CD8-positive, alpha-beta T cell (primary cell): ENCODE measurements at places on chromosomes 3 and 15.

DNA sequence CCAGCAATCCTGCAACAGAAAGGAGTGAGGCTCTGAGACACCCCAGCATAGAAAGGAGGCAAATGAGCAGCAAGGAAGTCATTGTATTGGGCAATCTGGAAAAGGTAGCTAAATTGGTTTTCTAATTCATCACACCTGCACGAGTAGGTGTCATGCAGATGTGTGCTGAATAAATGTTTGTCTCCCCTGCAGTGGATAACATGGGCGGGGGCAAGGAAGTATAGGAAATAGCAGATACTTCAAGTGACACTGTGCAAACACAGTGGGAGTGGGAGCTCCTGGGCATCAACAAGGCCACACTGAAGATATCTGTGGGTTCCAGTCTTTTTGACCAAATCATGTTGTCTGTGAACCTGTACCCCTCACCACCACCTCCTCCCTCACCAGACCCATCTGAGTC lies 14.4 kb upstream of the HTR3E start:
- no peak for DNase-seq

DNA sequence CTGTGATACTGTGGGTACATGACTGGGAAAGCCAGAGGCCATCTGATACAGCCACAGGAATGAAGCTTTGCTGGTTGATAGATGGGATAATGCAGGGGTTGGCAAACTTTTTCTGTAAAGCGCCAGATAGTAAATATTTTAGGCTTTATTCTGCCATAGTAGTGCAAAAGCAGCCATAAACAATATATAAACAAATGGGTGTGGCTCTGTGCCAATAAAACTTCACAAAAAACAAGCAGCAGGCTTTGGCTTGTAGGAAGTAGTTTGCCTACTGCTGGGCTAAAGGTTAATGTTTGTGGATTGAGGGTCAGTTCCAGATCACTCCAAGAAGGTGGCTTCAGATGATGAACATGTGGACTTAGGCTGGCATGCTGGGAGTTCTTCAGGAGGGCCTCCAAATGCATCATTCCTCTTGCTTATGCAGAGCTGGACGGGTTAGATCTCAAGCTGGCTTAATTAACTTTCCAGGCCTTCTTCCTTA lies 305.7 kb downstream of the RPLP1 start:
- no peak for DNase-seq

DNA sequence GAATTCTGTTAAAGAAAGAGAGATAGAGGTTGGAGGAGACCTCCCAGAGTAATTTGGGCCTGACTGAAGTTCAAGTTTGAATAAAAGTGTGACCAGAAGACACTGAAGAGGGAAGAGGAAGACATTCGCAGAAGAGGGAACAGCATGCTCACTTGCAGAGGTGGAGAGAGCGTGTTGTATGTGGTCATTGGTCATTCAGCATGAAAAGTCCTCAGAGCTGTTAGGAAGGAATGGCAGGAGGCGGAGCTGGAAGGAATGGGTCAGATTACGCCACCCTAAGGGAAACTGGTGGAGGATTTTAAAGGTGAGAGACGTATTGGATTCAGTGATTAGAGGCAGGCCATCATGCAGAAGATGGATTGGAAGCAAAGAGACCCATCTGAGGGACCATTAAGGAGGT lies 41.6 kb downstream of the IQCH start:
- DNase-seq: no peak

DNA sequence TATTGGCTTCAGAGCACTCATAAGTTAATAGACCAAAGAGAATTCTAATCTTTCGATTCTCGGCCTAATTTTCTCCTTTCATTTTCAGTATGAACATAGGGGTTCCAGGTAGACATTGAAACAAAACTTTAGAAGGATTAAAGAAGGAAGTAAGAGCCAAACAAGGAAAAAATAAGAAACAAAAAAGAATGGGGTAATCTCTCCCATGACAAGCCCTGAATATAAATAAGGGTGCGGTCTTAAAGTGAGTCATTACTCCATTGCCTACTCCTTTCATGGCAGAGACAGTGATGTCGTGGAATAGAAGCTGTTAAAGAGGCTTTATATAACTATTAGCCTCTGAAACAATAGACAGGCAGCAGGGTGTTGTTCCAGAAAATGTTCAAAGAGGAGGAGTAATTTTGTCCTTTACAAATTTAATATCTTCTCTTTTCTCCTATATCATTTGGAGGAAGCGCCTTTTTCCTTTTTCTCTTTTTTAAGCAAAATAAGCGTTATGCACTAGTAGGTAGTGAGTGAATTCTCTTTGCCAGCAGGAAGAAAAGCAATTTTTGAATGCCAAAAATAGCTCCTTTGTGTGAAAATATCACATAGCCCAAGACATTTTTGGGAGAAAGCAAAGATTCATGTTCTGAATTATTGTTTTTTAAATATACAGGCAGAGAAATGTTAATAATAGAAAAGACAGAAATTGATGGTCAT lies 607.9 kb upstream of the KCNMB2 start:
- no peak for DNase-seq

GRCh38 chr15:72562386-72562785 lies 88.3 kb downstream of the ARIH1 start:
- DNase-seq: no peak

GRCh38 chr3:127454051-127454450 lies 136.5 kb downstream of the TPRA1 start:
- DNase-seq: no peak

GRCh38 chr15:82802497-82802896 lies 3.4 kb downstream of the FSD2 start:
- no peak for DNase-seq

- no peak for DNase-seq
Measured at GRCh38 chr3:72702390-72702789, 145.9 kb downstream of the SHQ1 start.

- DNase-seq: no peak
Measured at GRCh38 chr3:31027191-31027761, 132.8 kb upstream of the GADL1 start.

DNA sequence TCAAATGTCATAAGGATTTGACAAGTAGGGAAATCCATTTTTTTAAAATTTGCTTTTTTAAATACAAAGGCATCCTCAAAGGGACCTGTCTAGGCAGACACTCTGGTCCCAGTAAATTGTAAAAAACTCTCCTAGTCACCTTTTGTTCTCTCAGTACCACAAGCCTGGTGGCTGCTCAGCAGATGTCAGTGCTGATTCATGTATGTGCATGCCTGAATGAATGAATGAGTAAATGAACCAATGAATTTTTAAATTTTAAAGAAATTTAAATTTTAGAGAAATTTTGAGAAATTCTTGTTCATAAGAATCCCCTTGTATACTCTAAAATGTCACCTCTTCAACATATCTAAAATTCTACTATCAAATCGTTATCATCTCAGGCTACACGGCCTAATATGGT lies 199.5 kb downstream of the TLE3 start:
- DNase-seq: no peak

DNA sequence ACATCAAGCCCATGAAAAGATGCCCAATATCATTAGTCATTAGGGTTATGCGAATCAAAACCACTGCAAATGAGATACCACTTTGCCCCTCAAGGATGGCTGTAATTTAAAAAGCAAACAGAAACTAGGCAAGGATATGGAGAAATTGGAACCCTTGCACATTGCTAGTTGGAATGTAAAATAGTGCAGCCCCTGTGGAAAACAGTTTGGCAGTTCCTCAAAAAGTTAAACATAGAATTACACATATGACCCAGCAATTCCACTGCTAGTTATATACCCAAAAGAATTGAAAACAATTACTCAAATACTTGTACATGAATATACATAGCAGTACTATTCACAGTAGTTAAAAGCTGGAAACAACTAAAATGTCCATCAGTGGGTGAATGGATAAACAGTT lies 186.8 kb upstream of the CGNL1 start:
- no peak for DNase-seq

- no peak for DNase-seq
Measured at GRCh38 chr3:129424185-129424841, 4.1 kb downstream of the EFCAB12 start.

GRCh38 chr15:47742742-47743141 lies 25.4 kb downstream of the SEMA6D start:
- no peak for DNase-seq

- DNase-seq: no peak
Measured at GRCh38 chr3:17840126-17840525, 97.7 kb upstream of the TBC1D5 start.

GRCh38 chr3:121803771-121804320 lies 31.0 kb downstream of the IQCB1 start:
- no peak for DNase-seq

DNA sequence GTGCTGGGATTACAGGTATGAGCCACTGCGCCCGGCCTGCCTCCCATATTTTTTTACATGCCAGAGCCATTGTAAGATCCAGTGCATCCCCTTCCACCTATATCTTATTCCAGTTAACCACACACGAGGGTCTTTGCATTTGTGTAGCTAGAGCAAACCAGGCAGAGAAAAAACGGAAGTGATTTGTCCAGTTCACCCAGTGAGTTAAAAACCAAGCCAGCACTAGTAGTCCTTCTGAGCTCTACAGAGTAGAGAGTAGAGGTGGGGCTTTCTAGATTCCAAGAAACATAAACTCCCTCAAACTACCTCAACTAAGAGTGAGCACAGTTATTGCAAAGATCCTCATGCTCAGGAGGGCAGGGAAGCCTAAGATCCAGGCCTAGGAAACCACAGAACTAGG lies 34.7 kb downstream of the TMEM158 start:
- no peak for DNase-seq

DNA sequence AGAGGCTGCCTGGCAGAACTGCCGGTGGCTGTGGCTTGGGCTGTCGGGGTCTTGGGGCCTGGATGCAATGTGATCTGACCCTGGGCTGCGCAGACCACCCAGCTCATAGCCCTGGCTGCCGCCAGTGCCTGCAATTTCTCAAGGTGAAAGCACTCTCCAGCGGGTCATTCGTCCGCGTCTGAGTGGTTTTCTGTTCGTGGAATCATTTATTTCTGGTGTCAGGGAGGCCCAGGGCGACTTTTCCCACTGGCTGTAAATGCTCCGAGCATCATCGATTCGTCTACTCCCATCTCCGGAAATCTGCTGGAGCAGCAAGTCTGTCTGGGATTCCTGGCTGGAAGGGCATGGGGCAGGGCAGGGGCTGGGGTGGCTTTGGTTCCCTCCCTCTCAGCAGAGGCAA lies 40.6 kb upstream of the ADPGK start:
- no peak for DNase-seq

- DNase-seq: no peak
Measured at GRCh38 chr15:76495487-76495886, 158.9 kb downstream of the ISL2 start.

- DNase-seq: no peak
Measured at GRCh38 chr3:61015859-61016258, 235.4 kb downstream of the FHIT start.

- no peak for DNase-seq
Measured at GRCh38 chr3:126152458-126152857, 27.9 kb downstream of the ALDH1L1 start.

- DNase-seq: no peak
Measured at GRCh38 chr3:131883711-131884407, 151.0 kb downstream of the CPNE4 start.

DNA sequence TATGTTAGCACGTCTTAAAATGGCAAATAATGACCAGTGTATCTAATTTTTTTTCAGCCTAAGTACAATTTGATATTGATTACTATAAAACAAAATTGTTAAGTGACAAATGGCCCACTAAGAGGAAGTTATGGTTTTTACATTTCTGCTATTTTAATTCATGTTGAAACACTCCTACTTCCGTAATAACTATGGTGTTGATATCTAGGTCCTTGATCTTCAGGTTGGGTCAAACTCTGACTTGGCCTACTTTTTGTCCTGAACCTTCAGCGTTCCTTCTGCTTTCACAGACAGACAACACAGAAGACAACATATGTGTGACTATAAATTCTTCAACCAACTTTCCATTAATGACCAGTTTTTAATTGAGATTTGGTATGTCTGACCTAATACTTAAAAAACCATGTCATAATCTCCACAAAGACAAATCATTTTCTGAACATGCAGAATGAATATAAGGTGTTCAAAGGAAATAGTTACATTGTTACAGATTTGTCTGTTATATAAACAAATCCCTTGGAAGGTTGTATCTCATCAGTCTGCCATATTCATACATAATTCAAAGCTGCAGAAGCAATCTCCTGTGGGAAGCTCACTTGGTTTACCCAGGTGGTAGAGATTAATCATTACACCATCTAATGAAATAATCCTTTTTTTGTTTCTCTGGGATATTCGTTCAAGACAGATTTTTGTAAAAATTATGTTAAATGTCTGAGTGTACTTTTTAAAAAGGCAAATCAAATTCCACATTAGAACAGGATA lies 92.1 kb upstream of the TSPAN3 start:
- no peak for DNase-seq

GRCh38 chr3:9866639-9867038 lies 13.4 kb downstream of the CIDEC start:
- DNase-seq: no peak

GRCh38 chr15:45225506-45226273 lies 26.3 kb upstream of the SLC28A2 start:
- no peak for DNase-seq

- peak; percentile 8 for DNase-seq
Measured at GRCh38 chr3:37241880-37242279, 67.5 kb upstream of the LRRFIP2 start.

DNA sequence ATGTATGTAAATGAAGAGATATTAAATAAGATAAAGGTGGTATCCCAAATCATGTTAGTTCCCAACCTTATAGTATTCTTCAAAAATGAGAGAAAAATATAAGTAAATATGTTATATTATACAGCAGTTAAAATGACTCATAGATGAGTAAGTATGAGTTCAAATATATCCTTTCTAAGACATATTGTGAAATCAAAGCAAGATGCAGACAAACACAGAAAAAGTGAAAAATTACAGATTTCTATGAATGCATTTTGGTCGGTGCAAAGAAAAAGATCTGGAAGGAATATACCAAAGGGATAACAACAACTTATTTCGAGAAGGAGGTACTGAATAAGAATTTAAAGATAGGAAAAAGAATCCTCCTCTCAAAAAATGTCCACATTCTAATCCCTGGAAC lies 181.2 kb upstream of the TTC14 start:
- no peak for DNase-seq

DNA sequence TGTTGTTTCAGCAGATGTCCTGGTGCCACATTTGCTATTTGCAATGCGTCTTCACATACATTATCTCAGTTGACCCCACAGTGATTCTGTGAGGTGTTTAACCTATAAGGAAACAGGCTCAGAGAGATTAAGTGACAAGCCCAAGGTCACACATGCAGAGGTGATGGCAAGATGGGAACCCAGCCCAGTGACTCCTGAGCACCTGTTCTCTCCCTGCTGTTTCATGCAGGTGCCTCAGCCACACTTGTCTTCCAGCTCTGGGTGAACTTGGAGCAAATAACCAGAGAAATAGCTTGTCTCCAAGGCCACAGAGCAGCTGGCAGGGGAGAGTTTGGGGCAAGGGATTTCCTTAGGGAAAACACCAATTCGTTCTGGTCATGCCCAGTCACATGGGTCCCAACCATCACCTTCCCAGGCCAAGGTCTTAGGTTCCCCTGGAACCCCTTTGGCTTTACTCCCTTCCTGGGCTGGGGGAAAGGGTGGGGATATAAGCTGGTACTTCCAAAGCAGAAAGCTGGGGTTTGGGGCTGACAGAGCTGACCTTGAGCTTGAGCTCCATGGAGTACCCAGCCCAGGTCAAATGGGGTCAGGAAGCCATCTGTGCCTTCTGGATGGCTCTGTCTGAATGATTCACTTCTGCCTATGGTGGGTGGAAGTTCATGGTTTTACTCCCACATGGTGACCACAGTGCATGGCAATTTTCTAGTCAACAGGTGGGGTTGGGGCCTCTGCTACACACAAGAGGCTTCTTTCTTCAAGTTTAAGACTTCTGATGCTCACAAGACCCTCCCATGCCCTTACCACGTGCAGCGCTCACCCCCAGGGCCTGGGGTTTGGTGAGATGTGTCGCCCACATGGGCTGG lies 22.4 kb downstream of the LIPC start:
- no peak for DNase-seq

GRCh38 chr3:94349310-94349878 lies 286.5 kb downstream of the NSUN3 start:
- no peak for DNase-seq
